Activated T-cell treated with anti-CD3 and anti-CD28 coated beads, Interleukin-2, amount 50 U/mL, for 4 hours (primary cell): ENCODE measurements at places on chromosomes 16 and 17.

- DNase-seq: no peak
Observed at GRCh38 chr17:55903028-55903690, 152.3 kb downstream of the PCTP start.

DNA sequence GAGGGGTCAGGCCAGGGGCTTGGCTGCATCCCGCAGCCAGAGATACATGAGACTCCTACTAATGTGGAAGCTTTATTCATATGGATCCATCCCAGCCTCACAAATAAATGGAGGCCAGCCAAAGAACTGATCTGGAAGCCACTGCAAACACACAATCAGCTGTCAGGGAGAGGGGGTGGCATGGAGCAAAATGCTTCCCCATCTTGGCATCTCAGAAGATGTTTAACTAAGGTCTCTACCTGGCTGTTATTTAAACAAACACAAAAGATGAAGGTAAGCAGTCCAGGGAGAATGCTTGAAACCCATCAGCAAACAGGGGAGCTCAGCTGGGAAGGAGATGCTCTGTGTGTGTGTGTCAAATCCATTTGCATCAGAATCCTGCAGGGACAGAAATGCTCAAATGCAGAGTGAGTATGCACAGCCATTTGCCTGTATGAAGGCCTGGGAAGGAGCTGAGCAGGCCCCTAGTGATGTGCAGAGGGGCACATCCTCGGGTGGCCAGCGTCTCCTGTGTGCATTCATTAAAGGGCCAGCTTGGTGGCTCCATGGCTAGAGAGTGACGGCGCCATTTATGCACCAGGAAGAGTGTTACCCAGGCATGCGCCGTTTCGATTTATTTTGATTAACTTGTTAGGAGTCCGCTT lies 34.2 kb upstream of the IRX3 start:
- no peak for DNase-seq

GRCh38 chr16:51152691-51153576 lies 1.9 kb upstream of the SALL1 start:
- no peak for DNase-seq

DNA sequence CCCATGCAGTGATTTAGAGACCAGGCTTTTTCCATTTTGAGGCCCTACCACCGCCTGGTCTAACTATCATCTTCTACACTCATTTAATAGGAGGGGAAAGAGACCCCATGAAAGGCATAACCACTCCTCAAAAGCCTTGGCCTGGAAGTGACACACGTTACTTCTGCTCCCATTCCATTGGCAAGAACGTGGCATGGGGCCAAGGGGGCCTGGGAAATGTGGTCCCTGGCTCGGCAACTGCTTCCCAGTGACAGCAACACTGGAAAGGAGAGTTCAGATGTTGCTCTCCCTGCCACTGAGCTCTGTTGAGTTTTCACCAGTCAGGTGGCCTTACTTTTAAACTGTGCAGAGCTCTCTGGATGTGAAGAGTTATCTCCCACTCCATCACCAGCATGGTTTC lies 45.2 kb upstream of the MAP3K14 start:
- no peak for DNase-seq

DNA sequence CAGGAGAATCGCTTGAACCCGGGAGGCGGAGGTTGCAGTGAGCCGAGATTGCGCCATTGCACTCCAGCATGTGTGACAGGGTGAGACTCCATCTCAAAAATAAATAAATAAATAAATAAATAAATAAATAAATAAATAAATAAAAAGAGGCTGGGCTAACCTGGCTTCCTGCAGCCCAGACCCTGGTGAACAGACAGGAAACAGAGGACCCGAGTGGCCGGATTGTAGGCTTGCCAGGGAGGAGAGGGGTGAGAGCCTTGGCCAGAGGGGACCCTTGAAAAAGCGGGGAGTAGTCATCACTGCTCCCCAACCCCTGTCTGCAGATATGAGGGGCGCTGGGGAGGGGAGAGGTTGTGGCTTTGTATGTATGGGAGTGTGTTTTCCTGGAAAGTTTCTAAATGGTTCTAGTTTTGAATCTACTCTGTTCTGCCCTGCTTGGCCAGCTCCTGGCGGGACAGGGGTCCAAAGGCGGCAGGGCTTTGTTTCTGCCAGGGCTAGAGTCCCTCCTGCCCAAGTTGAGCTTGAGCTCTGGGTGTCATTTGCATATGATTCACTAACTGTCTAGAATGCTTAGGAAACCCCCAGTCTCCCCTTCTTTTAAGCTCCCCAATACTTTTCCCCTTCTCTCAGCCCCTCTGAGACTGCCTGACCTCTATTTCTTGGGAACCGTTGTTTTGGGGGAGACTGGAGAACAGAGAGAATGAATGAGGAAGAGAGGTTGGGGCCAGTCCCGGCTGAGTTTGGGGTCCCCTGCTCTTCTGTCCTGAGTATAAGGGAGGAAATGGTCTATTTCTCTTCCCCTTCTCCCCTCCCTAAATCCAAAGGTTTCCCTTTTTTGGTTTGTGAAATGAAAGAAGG lies 16.4 kb downstream of the RARA start:
- DNase-seq: no peak
